Stimulated activated CD4-positive, alpha-beta T cell treated with anti-CD3 and anti-CD28 coated beads, Interleukin-12 subunit alpha, Interleukin-12 subunit beta, amount 100 ng/mL, for 48 hours (primary cell): ENCODE measurements at places on chromosomes 16 and 17.

GRCh38 chr17:556431-556995 lies 158.1 kb downstream of the VPS53 start:
- no peak for DNase-seq

DNA sequence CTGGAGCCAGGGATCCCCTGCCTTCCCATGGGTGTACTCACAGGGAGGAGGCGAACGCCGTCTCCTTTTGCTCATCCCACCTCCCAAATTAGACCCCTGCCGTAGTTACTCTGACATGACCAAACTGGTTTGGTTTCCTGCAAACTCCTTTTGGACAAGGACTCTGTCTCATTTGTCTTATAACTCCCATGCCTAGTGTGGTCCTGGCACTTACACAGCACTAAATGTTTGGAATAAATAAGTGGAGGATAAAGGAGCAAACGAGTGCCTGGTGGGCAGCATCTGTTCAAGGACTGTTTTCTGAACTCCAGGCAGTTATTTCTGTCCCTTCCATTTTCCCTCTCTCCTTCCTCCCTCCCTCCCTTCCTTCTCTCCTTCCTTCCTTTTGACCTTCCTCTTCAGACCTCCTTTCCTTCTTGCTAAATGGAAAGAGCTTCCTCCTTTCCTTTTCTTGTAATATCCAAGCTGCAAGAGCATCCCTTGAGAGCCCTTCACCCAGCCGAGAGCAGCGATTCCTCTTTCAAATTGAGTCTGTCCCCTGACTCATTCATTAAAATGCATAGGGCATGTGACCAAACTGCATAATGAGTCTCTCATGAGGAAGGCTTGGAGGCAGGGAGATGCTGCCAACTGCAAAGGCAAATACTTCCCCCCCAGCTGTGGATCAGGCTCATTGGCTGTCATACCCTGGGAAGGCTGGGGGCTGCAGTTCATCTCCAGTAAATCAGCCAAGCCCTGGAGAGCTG lies 36.8 kb downstream of the CHD9 start:
- DNase-seq, result no peak

DNA sequence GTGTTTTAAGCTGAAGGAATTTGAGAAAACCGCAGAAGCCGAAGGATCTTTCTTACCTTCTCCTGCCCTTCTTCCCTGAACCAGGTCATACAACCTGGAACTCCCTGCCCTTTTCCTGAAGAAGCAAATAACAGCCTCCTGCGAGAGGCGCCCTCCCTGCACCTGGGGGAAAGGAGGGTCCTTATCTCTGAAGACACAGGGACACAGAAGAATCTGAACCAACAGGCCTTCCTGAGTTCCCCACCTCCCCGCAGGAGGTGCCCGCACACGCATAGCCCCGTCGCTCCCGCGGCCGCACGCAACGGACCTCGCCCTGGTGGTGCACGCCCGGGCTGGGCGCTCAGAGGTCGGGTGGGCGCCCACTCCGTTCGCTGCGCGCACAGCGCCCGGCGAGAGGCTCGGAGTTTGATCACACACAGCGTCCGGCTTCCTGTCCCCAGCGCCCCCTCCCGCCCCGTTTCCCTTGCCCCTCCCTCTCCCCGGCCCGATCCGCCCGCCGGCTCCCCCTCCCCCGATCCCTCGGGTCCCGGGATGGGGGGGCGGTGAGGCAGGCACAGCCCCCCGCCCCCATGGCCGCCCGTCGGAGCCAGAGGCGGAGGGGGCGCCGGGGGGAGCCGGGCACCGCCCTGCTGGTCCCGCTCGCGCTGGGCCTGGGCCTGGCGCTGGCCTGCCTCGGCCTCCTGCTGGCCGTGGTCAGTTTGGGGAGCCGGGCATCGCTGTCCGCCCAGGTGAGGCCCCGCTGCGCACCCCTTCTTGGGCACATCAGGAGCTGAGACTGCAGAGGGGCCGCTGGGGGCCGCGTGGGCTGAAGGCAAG lies at the start of gene TNFSF12:
TNFSF12 (plus strand) TSS at position 474 of the 816 bp plus-strand sequence; CDS start at position 570, 96 bp downstream.
- DNase-seq, result no peak

DNA sequence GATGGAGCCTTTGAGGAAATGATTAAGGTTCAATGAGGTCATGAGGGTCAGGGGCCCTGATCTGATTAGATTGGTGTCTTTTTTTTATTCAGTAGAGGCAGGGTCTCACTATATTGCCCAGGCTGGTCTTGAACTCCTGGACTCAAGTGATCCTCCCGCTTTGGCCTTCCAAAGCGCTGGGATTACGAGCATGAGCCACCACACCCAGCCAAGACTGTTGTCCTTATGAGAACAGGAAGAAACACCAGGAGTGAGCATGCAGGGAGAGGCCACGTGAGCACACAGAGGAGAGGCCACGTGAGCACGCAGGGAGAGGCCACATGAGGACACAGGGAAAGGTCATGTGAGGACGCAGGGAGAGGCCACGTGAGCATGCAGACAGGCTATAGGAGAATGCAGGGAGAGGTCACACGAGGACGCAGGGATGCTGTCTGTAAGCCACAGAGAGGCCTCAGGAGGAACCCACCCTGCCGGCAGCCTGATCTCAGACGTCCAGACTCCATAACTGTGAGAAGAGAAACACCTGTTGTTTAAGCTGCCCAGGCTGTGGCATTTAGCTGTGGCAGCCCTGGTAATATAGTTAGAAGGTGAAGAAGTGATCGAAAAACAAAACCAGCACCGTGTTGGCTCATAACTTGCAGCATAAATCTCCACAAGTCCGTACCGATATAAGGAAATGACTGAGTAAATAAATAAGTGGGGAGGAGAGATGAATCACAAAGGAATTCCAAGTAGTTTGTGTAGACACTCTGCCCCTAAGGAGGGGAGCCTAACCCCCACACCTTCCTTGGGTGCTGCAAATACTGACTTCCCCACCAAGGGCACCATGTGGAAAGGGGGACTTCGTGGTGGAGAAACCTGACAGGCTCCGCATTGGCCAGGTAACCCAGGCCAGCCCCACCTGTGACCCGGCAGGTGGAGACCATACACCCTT lies 14.6 kb upstream of the CSNK1D start:
- no peak for DNase-seq

- DNase-seq, result no peak
These were observed 114.4 kb downstream of the CDH13 start for GRCh38 chr16:82741073-82741615.

- DNase-seq, result no peak
These were observed 81.7 kb downstream of the GOSR1 start for GRCh38 chr17:30558686-30559545.

- no peak for DNase-seq
These were observed 3.5 kb downstream of the VMO1 start for GRCh38 chr17:4782652-4783051.

GRCh38 chr16:84897911-84898377 lies 78.2 kb downstream of the CRISPLD2 start:
- no peak for DNase-seq

- DNase-seq, result no peak
These were observed 14.4 kb downstream of the EPOP start for GRCh38 chr17:38660097-38661025.

DNA sequence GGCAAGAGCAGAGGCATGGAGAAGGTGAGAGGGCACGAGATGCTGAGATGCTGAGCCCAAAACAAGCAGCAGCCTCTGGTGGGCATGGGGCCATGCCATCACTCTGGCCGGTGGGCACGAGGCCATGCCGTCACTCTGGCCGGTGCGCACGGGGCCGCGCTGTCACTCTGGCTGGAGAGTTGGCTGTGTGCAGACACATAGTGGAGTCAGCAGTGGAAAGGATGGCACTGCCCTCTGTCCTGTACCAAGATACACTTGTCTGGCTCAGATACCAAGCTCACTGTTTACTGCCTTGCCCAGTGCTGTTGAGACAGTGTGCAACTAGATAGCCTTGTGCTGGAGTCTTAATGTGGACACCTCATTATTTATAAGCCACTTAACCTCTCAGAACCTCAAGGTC lies 45.1 kb downstream of the CYB5D2 start:
- no peak for DNase-seq

DNA sequence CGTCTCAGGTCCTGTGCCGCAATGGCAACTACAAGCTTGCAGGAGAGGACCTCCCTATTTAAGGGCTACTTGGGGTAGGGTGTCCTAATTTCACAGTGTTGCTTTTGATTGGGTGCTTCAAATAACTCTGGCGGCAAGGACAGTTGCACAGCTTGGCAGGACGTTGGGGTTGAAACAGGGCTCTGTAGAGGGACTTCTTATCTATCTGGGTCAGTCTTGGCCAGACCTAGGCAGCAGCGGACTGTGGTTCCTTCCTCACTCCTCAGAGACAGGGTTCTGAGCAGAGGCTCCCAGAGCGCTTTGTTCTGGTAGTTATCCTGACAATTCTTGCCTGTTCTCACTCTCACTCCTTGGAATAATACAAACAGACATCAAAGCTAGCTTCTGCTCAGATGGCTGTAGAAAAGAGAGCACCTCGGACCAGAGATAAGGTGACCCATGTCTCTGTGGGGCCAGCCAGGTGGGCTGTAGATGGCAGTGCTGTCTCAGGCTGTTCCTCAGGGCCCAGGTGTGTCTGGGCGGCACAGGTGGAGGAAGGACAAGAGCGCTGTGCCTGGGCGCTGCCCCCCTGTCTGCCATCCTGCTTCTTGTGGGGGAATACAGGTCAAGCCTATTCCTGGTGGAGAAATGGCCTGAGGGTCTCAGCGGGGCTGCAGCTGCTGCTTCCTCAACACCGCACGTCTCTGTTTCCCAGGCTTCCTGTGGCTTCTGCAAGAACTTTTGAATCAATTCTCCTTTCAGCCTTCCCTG lies 61.0 kb downstream of the PLD6 start:
- DNase-seq, result no peak

GRCh38 chr16:55367866-55368603 lies 44.0 kb downstream of the IRX6 start:
- DNase-seq, result no peak

DNA sequence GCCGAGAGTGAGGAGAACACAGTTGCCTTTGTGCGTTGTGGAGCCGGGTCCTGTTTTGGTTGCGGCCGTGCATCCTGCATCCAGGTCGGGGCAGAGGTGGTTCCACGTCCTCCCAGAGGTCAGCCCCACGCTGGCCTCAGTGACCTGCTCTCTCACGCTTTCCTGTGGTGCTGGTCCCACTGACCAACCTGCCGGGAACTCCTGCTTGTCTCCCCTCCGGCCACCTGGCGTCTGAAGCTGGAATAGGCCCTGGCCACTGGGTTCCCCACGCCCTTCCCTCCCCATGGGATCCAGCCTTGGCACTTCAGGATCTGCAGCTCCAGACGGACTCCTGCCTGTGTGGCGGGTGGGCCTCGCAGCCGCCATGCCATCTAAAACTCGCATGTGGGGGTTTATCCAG lies 85.5 kb upstream of the ZNF750 start:
- no peak for DNase-seq

GRCh38 chr17:45114117-45114932 lies 18.0 kb downstream of the PLCD3 start:
- DNase-seq, result no peak

DNA sequence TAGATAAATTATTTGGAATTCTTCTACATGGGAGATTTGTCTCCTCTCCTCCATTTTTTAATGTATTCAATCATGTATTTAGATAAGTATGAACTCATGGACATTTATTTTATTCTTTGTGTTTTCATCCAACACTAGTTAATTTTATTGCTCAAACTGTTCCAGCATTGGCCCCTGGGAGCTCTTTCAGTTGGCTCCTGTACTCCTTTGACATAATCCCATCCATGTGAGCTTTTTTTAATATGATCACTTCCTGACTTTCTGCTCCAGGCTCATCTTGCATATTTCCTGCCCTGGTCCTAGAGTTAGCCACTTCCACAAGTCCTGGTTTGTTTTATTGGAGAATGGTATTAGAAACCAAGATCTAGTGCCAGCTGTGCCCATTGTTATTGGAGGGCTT lies 419.0 kb upstream of the CDH11 start:
- no peak for DNase-seq

DNA sequence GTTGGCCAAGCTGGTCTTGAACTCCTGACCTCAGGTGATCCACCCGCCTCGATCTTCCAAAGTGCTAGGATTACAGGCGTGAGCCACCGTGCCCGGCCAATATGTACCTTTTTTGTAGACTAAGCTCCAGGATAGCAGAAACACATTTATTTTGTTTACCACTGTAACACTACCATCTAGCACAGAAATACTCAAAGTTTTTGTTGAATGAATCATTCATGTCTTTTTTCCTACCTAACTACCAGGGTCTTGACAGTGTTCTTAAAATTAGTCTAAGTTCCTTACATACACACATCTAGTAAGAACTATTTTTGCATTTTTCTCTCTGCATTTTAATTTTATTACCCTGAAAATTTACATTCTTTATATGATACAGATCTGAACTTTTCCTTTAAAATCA lies 44.4 kb downstream of the AKAP10 start:
- DNase-seq, result no peak

- peak; percentile 69 for DNase-seq
These were observed 24.7 kb downstream of the IL21R start for GRCh38 chr16:27426423-27427408.

DNA sequence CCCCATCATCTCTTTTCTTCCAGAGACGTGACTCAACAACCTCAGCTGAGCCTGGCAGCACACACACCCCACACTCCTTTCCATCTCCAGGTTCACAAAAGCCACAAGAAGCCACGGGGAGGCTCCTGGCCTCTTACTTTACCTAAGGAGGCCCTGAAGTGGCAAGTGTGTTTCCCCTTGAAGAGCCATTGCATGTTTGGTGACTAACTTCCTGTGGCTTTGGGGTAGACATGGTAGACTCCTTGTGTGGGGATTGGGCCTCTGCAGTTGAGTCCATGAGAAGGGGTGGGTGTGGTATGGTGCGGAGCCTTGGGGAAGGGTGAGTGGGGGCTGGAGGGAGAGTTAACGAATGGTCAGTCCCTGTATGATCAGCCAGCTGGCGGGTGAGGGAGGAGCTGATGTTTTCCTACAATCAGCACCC lies 24.2 kb downstream of the SAP30BP start:
- peak; percentile 51 for DNase-seq

DNA sequence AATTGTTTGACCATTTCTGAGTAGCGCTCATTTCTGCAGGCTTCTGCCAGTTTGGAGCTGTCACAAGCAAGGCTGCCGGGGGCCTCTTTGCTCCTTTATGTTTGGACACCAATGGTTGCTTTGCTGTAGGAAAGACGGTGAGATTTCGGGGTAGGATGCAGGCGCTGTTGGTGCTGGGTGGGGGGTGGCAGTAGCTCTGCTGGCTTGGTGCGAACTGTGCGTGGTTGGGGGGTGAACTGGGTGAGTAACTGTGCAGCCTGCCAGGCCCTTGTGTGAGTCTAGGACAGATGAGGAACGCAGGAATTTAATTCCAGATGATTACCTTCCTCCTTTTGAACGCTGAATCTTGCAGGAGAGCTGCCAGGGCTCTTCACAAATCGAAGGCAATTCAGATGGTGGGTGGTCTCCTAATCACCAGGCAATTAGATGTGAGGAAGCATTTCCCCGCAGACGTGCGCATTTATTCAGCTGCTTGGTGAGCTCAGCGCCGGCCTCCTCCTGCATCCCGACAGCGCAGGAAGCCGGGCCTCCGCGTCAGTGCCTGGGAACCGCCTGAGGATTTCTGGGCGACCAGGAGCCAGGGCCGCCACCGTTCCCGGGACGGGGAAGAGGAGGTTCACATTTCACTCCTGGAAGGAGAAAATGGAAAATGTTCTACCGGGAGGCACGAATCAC lies 154.4 kb downstream of the FOXL1 start:
- no peak for DNase-seq

DNA sequence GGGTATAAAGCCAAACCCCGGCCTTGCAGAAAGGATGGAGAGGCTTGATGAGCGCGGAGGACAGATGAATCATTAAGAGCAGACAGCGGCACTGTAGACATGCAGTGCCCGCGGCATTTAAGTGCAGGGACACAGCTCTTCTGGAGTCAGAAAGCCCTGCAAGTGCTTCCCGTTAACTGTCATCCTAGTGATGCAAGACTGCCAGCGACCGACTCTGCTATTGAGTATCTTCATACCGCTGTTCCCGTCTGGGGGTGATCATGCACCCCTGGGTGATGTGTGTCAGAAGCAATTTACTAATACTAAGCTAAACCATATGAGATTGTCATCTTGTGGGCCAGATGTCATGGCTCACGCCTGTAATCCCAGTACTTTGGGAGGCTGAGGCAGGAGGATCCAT lies 101.0 kb downstream of the ABCC6 start:
- DNase-seq, result no peak
